Stimulated activated CD4-positive, alpha-beta T cell treated with anti-CD3 and anti-CD28 coated beads, Interleukin-12 subunit alpha, Interleukin-12 subunit beta, amount 100 ng/mL, for 48 hours (primary cell): ENCODE measurements at places on chromosomes 12 and 14.

DNA sequence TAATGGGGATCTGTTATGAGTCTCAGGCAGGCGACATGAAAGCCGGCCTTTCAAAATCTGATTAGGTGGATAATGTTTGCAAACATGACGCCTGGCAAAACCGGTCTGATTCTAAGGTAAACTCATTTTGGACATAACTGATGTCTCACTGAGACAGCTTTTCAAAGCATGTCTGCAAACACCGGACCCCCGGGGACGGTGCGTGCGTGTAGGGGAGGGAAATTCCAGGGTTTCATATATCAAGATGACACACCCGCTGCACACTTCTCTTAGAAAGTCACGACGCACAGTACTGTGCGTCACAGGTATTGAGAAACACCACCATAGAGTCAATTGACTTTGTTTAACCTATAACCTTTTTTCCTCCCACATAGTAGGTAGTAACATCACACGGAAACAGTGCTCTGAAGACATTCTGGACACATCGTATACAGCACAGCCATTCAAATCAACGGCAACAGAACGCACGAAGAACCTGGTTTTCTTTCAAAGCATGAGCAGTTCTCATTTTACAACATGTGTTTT lies 43.9 kb upstream of the TESC start:
- DNase-seq = no peak

GRCh38 chr14:67551940-67552339 lies 18.9 kb downstream of the PLEKHH1 start:
- DNase-seq = no peak

- no peak for DNase-seq
Observed at GRCh38 chr12:96906498-96906848, 584 bp upstream of the NEDD1 start.

DNA sequence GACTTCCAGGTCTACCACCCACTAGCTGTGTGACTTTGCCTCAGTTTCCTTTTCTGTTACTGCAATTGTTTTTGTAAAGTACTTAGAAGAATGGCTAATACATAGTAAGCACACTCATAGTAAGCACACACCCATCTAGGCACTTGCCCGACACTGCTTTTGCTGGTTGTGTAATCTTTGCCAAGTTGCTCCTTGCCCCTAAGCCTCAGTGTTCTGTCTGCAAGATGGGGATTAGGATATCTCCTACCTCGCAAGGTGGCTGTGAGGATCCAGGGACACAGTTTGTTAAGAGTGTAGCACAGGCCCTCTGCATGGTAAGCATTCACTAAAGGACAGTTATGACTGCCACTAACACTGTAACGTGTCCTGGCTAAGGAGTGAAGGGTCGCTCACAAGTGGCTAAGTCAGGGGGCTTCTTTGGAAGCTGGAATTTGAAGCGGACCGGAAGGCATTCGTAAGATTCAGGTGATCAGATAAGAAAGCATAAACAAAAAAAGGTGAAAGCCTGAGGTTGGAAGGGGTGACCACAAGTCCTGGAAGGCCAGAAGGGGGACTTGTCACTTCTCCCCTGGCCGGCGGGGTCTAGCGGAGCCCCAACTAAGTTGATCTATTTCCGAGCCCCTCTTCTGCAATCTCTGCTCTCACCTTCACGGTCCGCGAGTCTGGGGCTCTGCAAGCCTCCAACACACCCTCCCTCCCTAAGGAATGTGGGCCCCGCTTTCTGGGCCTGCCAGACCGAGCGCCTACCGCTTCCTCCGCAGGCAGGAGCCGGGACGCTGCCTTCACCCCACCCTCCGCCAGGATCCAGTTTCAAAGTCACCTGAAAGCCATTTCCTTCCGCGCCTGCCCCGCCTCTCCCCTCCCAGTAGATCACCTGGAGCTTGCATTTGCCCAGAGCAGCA lies 1.5 kb upstream of the PLEKHG3 start:
- DNase-seq = no peak

DNA sequence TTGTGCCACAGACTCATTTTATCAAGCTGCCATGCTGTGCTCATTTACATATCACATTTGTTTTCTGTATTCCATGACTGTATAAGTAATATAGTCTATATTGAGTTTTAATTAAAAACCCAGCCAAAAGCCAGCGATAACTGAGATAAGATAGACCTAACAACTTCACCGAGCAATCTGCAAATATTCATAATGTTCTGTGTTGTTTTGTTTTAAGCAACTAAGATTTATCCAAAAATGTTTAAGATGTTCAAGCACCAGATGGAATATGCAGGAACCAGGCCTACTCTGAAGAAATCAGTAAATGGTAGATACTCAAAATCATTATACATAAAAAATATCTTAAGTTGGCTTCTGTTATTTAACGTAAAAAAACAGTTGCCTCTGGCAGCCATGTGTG lies 295.3 kb downstream of the ITPR2 start:
- DNase-seq = no peak

DNA sequence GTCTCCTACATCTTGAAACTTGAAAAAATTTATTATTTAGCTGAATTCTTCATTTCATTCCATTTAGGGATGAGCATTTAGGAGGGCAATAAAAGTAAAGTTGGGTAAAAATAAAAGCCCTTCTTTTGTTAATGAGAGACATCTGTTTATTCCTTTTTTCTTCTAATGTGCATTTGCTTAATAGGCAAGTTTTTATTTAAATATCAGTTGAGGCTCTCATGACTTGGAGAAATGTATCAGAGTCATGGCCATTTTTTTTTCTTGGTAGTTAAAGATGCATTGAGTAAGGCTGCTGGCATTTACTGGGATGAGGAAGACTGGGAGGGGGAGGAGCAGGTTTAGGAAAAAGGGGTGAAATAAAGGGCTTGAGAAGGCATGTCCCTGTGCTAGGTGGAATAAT lies 609.9 kb upstream of the TMEM132C start:
- DNase-seq = no peak

GRCh38 chr14:99468836-99469592 lies 11.6 kb downstream of the SETD3 start:
- no peak for DNase-seq

- DNase-seq = no peak
Observed at GRCh38 chr12:71536279-71536938, 96.8 kb downstream of the LGR5 start.

GRCh38 chr12:30707613-30708342 lies 12.1 kb upstream of the IPO8 start:
- DNase-seq = no peak
